Right forelimb (tissue), 1 donor: ENCODE measurements at places on chromosomes 11 and 22.

DNA sequence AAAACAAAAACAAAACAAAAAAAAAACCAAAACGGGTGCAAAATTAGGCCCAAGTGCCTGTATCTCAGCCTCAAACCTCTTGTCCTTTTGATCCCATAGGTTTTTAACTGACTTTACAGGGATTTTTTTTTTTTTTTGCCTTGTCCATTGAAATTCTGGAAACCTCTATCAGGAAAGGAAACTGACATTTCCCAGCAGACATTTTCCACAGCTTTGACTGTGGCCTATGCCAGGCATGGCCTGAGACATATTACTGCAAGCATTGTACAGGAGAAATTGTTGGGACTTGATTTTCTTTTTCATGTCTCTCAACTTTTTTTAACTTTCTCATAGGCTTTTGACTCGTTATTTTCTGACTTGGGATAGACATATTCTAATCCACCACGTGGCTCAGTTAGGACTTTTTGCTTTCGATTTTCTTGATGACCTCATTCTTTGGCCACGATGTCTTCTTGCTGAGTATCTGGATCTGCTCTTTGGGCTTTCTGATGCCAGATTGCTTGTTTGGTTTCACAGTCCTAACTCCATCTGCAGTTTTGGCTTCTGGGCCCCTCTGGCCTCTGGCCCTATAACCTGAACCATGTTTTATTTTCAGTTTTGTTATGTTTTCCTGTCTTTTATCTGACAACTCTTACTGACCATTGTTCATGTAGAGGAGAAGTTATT lies 336.1 kb upstream of the C11orf87 start:
- DNase-seq, result no peak

DNA sequence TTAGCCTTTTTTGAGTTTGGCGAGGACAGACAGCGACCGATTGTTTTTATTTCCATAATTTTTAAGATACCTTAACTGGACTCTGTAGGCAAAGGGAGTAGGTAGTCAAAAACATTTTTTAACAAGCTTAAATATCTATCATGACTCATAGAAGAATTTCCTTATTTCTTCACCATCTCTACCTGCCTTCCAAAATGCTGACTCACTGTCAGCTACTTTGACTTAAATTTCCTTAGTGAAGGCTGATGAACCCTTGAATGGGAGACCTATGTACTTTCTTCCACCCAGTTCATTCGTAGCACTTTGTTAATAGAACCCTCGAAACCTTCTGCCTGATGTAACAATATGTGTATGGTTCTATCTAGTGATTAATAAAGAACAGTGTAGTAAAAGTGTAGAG lies 1.1 kb upstream of the MTMR2 start:
- DNase-seq, result no peak

DNA sequence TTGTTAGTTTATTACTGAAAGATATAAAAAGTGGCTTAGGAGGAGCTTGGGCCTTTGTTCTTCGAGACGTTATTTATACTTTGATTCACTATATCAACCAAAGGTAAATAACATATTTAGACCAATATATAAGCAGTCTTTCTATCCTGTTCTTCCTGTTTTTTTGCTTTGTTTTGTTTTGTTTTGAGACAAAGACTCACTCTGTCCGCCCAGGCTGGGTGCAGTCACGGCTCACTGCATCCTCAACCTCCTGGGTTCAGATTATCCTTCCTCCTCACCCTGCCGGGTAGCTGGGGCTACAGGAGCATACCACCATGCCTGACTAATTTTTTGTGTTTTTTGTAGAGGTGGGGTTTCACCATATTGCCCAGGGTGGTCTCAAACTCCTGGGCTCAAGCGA lies 66.8 kb downstream of the ATM start:
- DNase-seq, result no peak

DNA sequence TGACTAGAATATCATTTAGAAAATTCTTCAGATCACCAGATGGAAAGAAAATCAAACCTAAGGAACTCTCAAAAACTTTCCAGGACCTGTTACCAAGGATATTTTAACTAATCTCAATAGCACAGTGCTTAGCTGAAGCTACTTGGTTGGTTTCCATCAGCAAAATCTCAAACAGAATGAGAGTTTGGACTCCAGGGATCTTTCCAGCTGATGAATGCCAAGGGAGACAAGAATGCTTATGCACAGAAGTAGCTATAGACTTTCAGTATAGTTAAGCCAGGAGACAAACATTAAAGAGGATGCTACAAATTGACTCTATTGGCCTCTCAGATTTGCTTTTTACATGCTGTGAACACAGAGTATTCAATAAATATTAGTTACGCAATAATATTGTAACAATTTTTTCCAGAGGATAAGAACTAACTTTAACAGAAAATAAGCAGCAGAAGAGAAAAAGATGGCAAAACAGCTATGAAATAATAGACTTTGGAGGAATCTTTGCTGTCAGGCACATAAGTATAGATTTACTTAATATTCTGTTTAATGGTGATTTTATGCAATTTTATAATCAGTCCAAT lies 331.4 kb downstream of the DLG2 start:
- no peak for DNase-seq

GRCh38 chr11:69166218-69167115 lies 10.7 kb downstream of the SMIM38 start:
- DNase-seq, result peak; percentile 61

DNA sequence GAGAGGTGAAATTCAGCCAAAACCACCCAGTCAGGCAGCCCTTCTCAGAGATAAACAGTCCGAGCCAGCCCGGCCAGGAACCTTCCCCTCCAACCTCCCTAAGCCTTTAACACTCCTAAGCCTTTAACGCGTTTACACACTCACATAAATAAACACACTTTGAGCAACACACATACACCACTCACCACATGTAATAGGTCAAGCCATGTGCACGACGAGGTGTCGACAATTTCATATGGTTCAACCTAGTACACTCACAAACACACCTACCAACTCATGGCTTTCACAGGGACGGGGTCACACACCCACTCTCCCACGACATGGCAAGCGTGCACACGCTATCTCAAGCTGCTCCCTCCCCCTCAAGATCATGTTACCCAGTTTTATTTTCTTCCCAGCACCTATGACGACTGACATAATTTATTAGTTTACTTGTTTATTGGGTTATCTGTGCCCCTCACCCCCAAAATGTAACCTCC lies 15.5 kb downstream of the SLC43A1 start:
- no peak for DNase-seq

- no peak for DNase-seq
Measured at GRCh38 chr11:83751041-83751440, 464.9 kb upstream of the CCDC90B start.

GRCh38 chr11:12397931-12398334 lies 20.6 kb downstream of the PARVA start:
- no peak for DNase-seq

GRCh38 chr11:20388096-20389055 lies 860 bp downstream of the PRMT3 start:
- DNase-seq, result no peak

DNA sequence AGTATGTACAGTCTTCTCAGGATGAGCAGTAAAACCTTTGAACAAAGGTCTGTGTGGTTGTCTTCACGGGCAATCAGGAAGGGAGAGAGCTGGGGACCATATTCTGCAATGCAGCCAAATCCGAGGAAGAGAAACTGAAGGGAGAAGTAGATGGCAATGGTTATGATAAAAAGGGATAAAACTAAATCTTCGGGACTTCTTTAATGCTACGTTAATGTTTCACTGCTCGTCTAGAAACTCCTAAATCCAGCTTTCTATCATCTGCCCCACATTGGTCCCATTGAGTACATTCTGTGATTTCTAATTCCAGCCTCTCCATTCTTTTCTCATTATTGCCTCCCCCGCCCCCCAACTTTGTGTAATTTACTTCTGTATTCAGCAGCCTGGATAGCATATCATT lies 1.7 kb downstream of the TIMM10B start:
- no peak for DNase-seq

DNA sequence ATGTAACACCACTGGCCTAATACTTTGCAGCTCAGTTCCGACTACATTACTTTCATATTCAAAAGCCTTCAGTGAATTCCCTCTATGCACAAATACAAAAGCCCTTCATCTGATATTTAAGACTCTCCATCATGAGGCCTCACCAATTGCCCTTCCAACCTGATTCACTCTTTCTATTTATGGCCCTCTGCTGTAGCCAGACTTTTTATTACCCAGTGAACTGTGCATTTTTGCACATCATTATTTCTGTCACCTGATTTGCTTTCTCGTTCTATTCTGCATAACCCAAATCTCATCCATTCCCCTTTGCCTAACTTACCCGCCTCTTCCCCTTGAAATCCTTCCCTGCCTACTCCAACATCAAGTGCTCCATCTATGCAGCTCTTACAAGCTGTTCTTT lies 78.3 kb downstream of the BBOX1 start:
- no peak for DNase-seq

- no peak for DNase-seq
Measured at GRCh38 chr11:4059424-4059823, 35.2 kb upstream of the RRM1 start.
